ENCODE measurements at places on chromosomes 4 and X.

DNA sequence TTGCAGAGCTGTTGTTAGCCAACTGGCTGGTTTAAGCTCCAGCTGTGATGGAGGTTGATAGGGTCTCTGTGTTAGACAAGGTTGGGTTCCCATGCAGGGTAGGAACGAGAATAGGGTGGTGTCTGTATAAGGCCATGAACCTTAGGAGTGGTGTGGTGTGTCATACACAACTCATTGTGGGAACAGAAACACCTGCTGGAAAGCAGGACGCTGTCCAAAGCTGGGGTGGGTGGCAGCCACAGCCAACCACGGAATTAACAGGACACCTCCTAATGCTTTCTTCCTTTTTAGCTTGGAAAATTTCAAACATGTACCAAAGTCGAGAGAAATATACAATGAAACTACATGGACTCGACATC is 94.4 kb downstream of the ARHGAP10 start:
- no peak for DNase-seq

- no peak for DNase-seq
These were observed 28.3 kb downstream of the PRMT9 start for GRCh38 chr4:147655639-147656038.

GRCh38 chrX:45145492-45146215 is 55.0 kb downstream of the DIPK2B start:
- DNase-seq = no peak

GRCh38 chr4:106996490-106996889 is 39.6 kb downstream of the DKK2 start:
- no peak for DNase-seq

GRCh38 chr4:161799710-161800109 is 364.1 kb downstream of the FSTL5 start:
- no peak for DNase-seq

DNA sequence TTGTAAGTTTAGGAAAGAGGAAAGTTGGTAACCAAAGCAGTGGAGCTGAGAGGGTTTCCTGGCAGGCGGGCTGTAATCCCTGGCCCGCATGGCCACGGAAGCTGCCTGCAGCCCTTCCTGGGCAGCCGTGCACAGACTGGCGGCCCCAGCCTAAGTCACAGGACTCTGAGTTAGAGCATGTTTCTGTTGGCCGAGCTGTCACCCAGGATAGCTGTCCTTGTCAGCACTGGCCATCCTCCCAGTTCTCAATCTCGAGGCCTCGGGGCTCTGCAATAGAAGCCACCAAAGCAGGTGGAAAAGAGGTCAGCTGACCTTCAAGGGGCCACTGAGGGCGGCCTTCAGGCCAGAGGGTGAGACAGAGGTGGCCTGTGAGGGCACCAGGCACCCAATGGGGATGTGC is 20.5 kb downstream of the PNMA6E start:
- no peak for DNase-seq

DNA sequence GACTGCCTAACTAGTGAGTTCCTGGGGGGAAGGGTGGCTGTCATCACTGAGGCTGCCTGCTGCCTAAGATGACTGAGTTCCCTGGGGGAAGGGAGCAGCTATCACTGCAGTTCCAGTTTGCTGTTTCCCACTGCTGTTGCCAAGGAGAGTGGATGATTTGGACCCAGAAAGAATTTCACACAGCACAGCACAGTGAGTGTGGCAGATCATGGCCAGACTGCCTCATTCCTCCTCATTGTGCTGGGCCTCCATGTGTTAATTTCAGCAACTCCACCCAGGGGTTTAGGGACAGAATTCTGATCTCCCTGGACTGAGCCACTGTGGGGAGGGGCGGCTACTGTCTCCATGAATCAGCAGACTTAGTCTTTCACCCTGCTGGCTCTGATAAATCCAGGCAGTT is 125.0 kb downstream of the TEX13C start:
- DNase-seq = peak; percentile 12

DNA sequence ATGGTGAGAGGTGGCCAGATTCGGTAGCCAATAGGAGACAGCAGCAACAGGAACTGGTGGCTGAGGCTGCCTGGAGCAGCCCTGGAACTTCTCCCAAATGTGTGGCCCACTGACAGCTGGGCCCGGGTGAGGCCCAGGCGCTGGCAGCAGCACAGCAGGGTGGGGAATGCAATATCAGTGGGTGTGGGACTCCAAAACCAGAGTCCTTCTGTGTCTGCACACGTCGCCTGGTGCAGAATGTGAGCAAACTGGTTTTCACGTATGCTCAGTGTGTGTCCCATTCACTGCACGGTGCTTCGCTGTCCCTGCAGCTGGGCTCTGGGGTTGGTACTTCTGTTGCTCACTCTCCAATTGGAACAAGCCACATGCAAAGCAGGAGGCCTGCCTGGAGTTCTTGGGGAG is 14.4 kb upstream of the CENPU start:
- no peak for DNase-seq

GRCh38 chrX:7252013-7252610 is 104.2 kb upstream of the PUDP start:
- no peak for DNase-seq

DNA sequence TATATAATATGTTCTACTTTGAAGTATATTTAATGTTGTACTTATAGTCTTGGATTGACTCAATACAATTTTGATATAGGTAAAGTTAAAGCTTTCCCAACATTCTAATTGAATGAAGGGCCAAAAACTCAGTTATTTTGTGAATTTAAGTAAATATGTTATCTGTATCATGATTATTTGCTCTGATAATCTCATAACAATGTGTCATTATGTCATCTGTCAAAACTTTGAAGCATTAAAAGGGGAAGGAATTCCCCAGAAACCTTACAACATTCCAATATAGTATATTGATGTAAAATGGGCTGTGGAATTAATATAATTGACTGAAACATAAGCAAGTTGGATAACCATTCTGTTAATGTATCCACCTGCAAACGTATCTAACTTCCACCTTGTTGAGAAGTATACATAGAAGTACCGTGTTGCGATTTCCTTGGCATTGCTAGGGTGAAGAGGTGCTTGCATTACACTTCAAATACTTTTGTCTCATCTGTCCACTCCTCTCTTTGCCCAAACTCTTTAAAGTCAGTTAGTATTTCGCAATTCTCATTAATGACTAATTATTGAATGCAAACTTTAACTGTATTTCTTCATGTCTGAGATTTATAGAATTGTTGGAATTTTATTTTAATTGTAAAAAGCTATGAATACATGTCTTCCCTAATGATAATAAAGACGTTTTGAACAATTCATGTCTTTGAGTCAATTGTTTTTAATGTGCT is 1982.1 kb upstream of the ADGRL3 start:
- no peak for DNase-seq

GRCh38 chr4:108292229-108292628 is 123.5 kb upstream of the LEF1 start:
- peak; percentile 28 for DNase-seq

DNA sequence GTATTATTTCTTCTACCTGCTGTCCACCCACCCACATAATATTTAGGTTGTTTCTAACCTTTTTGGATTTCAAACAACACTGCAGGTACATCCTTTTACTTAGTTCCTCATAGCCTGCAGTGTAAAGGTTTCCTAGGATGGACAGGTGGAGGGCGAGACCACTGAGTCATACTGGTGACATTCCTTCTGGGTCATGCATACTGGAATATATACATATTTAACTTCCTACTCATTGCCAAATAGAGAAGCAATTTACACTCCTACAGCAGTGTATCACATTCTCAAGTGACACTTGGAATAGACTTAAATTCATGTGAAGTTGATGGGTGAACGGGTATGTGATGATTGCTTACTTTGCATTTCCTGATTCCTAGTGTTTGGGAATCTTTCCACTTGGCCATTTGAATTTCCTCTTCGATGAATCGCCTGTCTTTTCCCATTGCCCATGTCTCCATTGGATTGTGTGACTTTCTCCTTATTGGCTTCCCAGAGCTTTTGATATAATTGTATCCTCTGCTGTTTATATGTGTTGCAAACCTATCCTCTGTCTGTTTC is 8.2 kb upstream of the PPP2R2C start:
- no peak for DNase-seq

- peak; percentile 39 for DNase-seq
These were observed 53.5 kb downstream of the PLAC1 start for GRCh38 chrX:134604701-134605311.

All from astrocyte of the hippocampus (primary cell).